Activated CD8-positive, alpha-beta memory T cell treated with anti-CD3 and anti-CD28 coated beads, Interleukin-2, amount 10 ng/mL, durations not matched to agents 7 days and 5 days (primary cell): ENCODE measurements at places on chromosomes 3 and 15.

- DNase-seq = no peak
Measured at GRCh38 chr3:129323651-129324294, 45.1 kb downstream of the HMCES start.

DNA sequence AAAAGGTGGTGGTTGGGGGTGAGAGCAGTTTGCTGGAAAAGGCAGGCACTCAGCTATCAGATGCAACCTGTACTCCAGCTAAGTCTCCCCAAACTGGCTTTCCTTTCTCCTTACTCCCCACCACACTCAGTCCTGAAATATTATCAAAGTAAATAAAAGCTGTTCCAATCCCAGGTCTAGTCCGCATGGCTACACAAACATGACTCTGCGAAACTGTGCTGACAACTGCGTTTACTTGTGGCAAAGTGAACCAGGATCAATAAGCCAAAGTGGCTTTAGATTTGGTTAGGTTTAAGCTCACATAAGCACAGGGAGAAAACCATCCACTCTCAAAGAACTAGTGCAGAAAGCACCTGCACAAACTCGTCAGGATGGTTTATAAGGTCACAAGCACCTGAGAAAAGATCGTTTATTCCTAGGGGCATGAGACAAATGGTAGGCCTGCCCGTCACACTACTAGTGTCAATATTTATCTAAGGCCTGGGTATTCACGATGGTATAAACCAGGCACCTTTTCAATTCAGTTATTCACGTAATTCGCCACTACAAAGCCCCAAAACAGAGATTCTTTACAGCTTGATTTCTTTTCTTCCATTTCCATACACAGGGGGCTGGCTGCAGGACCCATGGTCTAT is 25.3 kb downstream of the LRIG1 start:
- no peak for DNase-seq

- DNase-seq = no peak
Measured at GRCh38 chr15:39200586-39200985, 380.3 kb upstream of the THBS1 start.

DNA sequence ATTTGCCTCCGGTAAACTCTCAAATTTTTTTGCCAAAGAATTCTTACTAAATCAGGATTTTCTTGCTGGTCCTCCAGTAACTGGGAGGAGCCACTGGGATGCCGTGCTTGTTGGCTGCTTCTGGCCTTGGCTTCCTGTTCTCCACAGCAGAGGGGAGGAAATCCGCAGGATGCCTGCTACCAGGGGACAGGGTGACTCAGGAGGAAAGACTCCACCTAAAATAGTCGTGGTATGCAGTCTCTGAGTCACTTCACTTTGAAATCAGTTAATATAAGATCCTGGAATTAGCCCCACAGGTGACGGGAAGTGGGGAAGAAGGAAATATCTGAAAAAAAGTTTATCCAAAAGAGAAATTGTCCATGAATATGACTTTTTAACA is 6.5 kb upstream of the TM4SF18 start:
- no peak for DNase-seq

- DNase-seq = peak; percentile 81
Measured at GRCh38 chr3:16311960-16312451, 47.0 kb downstream of the OXNAD1 start.

DNA sequence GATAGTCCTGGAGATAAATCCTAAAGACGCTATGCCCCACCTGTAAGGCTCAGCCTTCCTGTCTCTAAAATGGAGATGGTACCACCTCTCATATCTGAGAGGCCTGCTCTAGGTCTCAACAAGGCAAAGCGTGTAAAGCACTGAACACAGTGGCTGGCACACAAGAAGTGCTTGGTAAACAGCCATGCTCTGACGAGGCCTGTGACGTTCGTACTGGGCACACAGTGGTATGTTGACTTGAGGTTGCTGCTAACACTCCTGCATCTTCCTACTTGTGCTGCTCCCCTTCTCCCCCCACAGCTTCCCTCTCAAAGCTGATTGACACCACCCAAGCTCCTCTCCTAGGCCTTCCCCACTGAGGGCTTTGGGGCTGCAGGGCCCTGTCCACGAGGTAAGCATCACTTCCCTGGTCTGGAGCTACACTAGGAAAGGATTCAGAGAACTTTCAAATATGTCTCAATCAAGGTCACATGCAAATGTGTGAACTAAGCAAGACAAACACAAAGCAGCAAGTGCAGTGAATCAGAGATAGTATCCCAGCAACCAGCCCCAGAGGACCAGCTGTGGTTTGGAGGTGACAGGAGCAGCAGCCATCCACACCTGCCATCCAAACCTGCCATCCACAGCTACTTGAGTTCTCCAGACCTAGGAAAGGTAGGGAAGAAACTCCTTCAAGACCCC is 177.5 kb downstream of the STT3B start:
- DNase-seq = no peak

DNA sequence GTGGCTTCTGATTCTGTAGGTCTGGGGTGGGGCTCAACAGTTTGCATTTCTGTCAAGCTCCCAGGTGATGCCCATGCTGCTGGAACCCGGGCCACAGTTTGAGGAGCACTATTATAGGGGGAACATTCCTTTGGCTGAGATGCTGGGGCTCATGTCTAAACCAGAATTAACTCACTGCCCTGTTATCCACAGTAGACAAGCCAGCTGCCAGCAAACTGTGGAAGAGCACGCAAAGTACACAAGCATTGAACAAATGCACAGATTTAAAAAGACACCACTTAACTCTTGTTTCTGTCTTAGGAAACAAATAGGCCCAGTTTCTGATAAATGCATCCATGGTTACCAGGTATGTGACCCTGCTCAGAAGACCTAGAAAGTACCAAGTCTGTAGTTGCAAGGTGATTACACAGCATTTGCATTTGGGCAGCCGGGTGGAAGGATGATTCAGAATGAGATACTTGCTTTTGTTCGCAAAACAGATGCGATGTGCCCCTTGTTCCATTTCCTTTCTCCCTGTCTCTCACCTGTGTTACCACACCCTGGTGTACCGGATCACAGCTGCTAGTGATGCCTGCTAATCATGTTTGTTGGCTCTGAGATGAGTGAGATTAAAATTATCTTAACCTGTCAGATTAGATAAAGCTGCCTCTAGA is 12.4 kb downstream of the GYG1 start:
- peak; percentile 71 for DNase-seq

DNA sequence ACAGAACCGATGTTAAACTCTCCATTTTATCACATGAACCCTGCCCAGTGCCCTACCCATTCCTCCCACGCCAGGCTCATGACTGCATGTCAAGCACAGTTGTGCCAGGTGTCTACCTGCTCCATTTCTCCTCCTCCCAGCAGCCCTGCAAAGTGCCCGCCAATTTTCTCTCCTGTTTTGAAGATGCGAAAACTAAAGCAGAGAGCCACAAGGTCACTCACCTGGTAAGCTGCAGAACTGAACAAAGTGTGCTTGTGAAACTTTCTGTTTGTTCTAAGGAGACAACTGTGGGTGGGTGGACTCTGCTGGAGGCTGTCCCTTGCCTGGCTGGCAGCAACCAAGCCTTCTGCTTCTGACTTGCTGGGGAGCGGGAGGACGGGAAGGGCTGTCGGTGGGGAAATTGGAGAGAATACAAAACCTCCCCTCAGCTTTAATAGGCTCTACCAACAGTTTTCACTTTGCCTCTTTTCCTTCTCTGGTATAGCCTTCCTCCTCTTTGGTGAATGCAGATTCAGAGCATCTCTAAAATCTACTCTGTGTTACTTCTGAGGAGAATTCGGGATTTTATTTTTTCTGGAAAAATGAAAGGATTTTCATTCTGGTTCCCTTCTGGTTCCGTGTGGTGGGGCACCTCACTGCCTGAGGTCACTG is 23.0 kb downstream of the LIMD1 start:
- DNase-seq = no peak

DNA sequence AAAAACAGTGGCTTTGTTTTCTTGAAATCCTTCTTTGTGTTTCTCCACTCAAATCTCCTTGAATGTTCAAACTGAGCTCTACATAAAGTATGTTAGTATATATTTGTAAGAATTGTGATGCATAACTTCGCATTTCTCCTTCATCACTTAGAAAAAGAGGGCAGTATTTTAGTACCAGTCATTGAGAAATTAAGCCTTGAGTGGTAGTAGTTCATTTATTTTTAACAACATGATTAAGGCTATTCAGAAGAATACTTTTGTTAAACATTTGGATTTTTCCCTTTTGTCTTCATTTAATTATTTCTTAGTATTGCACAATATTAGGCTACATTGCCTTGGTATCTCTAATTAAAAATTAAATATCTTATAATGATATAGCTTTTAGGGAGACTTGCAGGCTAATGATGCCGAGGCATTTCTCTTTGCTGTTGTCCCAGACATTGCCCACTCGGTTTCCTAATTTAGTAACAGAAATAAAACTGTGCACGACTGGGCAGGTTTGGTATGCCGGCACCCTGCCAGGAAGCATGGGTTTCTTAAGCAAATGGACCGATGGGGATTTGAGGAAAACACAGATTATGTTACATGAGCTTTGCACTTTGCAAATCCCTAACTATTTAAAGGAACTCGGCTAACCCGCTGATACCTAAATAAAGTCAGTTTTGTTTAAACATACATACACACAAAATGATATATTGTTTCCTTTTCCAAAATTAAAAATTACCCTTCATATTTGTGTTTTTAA is 54.7 kb downstream of the LRRC28 start:
- no peak for DNase-seq

DNA sequence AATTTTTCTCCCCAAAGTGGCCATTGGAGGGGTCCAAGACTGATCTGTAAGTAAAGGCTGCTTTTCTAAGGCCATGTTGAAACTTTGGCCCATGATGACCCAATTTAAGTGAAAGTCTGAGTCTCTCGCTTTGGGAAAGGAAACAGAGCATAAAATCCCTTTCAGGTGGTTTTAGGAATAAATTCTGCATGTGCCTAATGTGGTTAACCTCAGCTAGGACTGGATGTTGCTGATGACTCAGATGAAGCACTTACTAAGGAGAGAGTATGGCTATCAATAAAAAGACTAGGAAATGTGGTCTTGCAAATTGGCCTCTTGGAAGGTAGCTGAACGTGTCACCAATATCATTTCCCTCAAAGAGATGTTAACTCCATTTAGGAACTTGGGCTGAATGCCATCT is 458.5 kb downstream of the AGBL1 start:
- no peak for DNase-seq

- DNase-seq = no peak
Measured at GRCh38 chr3:65664931-65665330, 373.8 kb downstream of the MAGI1 start.

- DNase-seq = no peak
Measured at GRCh38 chr3:114858329-114858728, 288.8 kb downstream of the ZBTB20 start.

- no peak for DNase-seq
Measured at GRCh38 chr15:92711457-92711831, 55.9 kb upstream of the FAM174B start.

GRCh38 chr3:100005665-100006393 is 108.5 kb downstream of the FILIP1L start:
- no peak for DNase-seq

- peak; percentile 37 for DNase-seq
Measured at GRCh38 chr15:31478702-31479221, 152.1 kb downstream of the KLF13 start.

DNA sequence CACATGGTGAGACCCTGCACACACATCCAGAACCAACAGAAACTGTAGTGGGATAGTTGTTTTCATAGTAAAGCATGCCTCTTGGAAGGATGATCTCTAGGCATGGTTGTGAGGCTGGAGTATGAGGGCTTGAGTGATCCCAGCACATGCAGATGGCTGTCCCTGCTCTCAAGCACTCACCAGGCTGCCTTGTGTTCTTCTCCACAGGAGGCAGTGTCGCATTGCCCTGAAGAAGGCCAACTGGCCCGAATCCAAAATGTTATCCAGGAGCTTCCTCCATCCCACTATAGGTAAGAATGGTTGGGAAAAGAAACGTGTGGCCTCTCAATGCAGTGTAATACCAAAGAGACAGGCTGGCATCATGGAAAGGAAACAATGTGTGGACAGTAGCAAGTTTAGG is 82.7 kb downstream of the TMEM39A start:
- no peak for DNase-seq

- no peak for DNase-seq
Measured at GRCh38 chr3:158095111-158095813, 11.0 kb downstream of the SHOX2 start.

DNA sequence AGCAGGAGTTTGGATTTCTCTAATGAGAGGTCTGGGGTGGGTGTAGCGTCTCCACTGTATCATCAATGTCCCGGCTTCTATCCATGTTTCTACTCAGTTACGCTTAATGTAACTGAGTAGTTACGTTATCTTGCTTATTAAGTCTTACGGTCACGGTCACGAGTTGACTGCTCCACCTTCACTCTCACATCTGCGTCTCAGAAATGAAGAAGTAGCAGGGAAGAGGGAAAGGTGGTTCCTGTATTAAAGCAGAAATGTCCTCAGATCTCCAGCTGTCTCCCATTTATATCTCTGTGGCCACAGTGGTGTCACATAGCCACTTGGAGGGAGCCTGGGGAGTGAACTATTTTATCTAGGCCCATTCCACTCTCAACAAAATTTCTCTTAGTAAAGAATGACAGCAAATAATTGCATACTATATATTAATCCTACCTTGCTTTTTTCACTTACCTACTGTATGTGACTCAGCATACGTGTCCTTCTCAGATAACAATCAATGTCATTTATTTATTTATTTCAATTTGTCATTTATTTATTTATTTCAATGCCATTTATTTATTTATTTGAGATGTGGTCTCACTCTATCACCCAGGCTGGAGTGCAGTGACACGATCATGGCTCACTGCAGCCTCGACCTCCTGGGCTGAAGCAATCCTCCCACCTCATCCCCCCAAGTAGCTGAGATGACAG is 39.7 kb upstream of the RNU6-1 start:
- no peak for DNase-seq

DNA sequence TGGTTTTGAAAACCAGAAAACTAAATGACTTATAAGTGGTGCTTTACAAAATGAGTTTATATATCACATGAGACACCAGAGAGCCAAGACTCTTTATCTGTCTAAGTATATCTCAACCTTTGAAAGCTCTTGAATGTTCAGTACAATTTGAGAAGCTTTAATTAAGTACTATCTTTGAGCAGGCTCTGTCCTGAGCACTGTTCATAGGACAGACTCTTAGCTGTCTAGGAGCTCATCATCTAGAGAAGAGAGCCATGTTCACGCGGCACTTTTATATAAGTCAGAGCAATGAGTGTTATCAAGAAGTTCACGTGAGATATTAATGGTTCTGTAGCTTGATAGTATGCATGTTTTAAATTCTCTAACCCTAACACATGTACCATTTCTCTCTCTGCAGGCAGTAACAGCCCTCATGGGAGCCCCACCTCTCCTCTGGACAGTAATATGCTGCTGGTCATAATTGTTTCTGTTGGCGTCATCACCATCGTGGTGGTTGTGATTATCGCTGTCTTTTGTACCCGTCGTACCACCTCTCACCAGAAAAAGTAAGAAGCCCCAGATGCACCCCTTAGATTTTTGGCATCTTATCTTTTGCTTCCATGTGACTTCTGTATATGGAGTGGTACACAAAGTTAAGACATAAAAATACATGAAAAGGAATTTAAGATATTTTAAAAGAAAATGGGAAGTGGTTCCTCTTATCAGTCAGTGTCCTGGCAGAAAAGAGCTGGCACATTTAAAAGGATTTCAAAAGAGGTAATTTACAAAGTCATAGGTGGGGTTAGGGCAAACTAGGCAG is 86.0 kb downstream of the HCN4 start:
- no peak for DNase-seq

GRCh38 chr3:152621006-152621868 is 213.7 kb upstream of the P2RY1 start:
- no peak for DNase-seq

- DNase-seq = peak; percentile 62
Measured at GRCh38 chr15:99424978-99425656, 140.7 kb upstream of the MEF2A start.

- no peak for DNase-seq
Measured at GRCh38 chr15:73161546-73161945, 109.3 kb downstream of the NEO1 start.
